CD4-positive, alpha-beta T cell treated with Interleukin-4 for 1 hour (primary cell): ENCODE measurements at places on chromosomes 5 and 9.

- DNase-seq: no peak
These were observed 609.8 kb upstream of the GRAMD2B start for GRCh38 chr5:125813221-125813974.

DNA sequence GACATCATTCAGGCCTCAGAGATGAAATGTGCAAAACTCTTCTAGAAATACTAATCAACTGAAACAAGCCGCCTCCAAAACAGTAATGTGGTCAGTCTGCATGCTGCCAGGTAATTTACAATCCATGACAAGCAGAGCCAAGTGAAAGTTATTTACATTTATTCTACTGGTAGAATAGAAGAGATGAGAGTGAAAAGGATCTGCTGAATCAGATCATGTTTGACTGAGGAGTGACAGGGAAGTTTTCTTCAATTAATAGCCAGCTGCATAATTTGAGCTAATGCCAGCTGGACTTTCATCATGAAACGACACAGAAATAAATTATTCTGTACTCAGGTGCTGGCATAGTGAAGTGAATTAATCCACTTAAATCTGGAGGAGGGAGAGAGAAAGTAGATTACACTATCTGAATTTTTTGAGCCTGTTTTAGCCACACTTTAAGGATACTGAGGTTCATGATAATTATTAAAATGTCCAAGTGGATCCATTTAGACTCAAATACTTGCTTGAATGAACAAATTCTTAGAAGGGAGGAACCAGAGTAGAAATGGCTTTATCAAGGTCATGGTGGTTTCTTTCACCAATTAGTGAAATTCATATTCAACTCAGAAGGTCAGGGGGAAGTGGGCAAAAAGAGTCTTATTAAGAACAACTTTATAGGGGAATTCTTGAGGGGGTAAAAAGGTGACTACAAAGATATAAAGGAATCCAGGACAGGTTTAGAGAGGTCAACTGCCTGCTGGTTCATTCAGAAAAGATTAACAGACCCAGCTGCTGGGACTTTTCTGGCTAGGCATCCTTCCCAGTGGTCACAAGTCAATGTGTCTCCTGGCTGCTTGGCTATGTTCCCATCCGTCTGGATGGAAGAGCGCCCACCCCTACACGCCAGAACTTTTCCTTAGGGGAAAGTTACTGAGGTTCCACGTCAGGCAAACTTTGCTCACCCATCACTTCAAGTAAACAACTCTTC, 350.4 kb downstream of the PDE4D start:
- DNase-seq: no peak

GRCh38 chr5:173474881-173475287, 141.6 kb downstream of the BOD1 start:
- DNase-seq: no peak

DNA sequence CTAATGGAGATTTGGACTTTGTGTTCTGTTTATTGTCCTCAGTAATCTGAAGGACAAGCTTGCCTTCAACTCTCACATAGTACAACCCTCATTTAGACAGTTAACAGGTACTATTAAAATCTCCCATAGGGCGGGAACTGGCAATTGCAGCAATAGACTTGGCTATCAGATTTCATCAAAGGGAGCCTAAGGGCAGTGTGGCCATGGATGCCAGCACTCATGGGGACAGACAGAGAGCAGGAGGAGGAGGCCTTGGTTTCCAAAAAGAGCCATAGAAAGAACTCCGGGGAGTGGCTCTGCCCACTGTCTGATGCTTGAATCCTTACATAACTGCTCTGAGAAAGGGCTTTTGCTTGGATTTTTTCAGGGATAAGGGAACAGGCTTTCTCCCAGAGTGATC, 6.8 kb downstream of the SLC36A1 start:
- no peak for DNase-seq

GRCh38 chr9:2749485-2749884, 32.2 kb downstream of the KCNV2 start:
- DNase-seq: no peak
